ENCODE measurements at places on chromosomes 16 and 17. TPM values are rescaled to one million over a fixed set of nuclear protein-coding genes. Genes with fewer than 3 reads are reported as not detected.

Gene WNT9B
- not detected for total RNA-seq

Gene C1QTNF1
- 6.8 TPM for total RNA-seq

Gene RNF43
- total RNA-seq = not detected

Gene EFTUD2
- total RNA-seq = 79.3 TPM

Gene ABCA6
- 31.8 TPM for total RNA-seq

All from skeletal muscle tissue (tissue), 5 donors.